ENCODE measurements at places on chromosomes 12 and 14.

- DNase-seq = no peak
Observed at GRCh38 chr14:99732436-99733210, 48.5 kb downstream of the CYP46A1 start.

DNA sequence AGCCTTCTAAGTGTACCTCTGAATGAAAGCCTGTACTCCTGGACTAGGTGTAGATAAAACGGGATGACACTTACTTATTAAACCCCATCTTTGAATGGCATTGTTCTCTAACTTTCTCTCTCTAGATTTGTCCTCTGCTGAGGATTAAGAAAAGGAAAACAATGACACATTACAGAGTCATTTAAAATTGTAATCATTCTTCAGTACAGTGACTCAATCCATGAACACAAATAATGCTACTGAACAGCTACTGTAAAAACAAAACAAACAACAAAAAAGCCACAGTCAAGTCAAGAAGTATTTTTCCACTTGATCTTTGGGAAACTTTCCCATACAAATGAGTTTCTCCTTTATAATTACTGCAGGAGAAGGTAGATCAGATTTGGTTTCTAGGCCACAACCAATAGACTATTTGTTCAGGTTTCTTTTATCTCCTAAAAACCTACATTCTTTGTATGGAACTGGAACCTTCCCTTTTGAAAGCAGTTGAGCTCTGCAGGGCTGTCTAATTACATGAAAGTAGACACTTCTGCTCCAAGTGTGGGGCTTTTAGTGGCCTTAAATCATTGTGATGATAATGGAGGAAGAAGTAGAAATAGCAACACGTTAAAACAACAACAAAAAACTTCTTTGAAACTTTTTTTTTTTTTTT, 219.1 kb downstream of the ESR2 start:
- no peak for DNase-seq

- peak; percentile 80 for DNase-seq
Observed at GRCh38 chr12:122895704-122896636, at the start of gene VPS37B. TSS of gene VPS37B (minus strand) at chr12:122896124. CDS start at chr12:122896062, 62 bp downstream.

DNA sequence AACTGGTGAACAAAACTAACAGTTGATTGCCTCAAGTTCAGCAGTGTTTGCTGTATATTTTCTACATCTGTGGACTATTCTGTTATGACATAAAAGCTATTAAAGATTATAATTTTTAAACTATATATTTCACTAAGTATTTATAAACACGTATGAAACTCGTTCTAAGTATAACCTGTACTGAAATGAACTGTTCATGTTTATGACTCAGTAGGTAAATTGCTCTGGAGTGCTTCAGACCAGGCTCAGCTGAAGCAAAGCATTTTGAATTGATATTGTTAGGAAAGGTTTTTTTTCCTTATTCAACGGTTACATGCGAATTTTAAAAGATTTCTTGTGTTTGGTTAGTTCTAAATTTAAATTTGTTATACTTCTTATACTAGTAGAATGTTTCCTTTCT, 151.3 kb downstream of the RAD51B start:
- DNase-seq = no peak

DNA sequence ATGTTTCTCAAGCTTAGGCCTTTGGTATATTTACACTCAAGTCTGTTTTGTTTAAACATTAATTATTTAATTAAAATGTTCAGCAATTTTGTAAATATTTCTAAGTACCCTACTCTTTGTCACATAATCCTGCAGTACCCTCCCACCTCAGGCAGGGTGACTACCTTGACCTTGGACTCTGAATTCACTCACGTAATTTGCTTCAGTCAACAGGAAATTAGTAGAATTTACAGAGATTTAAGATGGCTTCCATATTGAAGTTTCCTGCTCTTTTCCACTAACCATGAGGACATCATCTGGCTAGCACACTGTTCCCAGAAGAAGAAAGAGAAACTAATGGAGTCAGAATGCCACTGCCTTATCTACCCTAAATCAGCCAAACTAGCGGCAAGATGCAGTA, 967 bp upstream of the TAS2R19 start:
- no peak for DNase-seq

DNA sequence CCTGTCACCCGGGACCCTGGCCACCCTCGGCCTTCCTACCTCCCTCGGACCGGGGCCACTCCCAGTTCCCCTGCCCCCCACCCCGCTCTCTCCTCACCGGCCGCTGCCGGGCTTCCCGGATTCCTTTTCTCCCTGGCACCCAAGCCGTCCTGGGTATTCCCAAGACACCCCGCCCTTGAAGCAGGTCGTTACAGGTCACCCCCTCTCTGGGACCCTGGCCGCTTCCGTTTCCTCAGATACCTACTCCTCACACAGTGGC, 493 bp downstream of the NUMB start:
- DNase-seq = no peak

DNA sequence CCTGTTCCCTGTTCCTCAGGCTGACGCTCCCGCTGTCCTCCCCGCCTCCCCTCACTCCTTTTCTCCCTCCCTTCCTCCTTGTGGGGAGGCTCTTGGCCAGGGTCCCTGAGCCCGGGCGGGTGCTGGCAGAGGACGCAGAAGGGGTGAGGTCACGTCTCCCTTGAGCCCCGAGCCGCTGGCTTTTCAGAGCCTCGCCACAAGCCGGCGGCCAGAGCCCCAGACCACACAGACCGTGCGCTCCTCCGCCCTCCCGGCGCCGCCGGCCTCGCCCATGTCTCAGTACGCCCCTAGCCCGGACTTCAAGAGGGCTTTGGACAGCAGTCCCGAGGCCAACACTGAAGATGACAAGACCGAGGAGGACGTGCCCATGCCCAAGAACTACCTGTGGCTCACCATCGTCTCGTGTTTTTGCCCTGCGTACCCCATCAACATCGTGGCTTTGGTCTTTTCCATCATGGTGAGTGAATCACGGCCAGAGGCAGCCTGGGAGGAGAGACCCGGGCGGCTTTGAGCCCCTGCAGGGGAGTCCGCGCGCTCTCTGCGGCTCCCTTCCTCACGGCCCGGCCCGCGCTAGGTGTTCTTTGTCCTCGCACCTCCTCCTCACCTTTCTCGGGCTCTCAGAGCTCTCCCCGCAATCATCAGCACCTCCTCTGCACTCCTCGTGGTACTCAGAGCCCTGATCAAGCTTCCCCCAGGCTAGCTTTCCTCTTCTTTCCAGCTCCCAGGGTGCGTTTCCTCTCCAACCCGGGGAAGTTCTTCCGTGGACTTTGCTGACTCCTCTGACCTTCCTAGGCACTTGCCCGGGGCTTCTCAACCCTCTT, at the start of gene TMEM233:
Gene TMEM233 (plus strand): TSS at position 197 of the 821 bp plus-strand sequence. CDS start 75 bp downstream, at position 272.
- DNase-seq = no peak

- DNase-seq = no peak
Observed at GRCh38 chr14:61489932-61490331, 168.6 kb downstream of the PRKCH start.
